Stimulated activated CD4-positive, alpha-beta T cell treated with anti-CD3 and anti-CD28 coated beads, Interleukin-2, amount 100 ng/mL, for 24 hours (primary cell): ENCODE measurements at places on chromosomes 2 and 18.

DNA sequence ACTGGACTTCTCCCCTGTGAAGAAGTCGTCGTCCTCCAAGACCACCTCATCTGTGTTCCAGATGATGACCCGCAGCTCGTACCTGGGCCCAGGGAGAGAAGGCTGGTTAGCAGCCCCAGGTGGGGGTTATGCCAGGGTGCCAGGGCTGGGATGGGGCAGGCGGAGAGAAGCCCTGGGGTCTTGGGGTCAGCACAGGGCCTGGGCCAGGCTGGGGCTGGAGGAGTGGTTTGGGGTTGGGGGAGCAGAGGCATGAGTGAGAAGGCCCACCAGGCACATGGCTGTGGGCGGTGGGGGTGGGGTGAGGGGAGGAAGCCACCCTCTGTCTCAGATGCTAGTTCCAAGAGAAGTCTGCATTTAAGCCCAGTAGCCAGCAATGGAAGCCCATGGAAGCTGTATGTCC, 15.8 kb downstream of the OTOF start:
- no peak for DNase-seq

DNA sequence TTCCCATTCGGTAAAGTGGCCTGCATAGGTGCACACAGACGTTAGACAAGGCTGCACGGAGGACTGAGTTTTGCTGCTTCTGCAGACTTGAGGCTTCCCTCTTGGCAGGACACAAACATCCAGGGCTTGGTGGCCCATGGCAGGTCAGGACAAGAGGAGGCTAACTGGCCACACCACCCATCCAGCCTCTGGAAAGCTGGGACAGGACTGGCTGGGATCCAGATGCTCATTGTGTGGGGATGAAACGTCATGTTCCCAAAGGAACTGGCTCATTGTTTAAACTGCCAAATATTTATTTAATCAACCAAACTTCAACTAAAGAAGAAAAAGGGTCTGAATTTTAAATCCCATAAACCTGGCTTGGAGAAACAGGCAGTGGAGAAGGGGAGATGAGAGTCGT, 239.1 kb upstream of the EPAS1 start:
- DNase-seq, result no peak

DNA sequence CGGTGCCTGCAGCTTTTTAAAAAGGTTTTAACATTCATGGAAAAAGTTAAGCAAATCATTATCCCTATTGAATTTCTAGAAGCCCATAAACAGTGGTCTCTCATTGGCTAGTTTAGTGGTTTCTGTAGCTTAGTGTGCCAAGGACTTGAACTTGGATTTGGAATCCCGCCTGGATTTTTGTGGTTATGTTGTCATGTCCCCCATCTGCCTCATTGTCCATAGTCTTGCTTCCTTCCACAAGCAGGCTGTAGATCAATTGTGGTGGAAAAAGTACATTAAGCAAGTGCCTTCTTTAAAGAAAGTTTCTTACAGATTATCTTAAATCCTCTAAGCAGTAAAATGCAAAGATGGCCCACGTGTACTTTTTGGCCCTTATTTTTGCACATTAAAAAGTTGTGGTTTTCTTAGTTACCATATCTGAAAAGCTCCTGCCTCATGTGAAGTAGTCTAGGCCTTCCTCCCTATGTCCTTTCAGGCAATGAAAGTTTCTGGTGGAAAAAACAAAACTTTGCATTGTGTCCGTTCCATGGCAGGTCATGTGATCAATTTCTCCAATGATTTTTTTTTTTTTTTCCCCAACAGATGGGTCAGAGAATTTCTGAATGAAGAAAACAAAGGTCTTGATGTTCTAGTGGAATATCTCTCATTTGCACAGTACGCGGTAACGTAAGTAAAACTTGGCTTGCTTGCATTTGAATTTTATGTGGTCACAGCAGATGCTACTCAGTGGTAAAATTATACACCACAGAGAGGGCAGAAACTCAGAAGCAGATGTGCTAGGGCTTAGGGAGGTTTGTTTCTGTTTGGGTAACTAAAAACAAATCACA, 158.9 kb downstream of the PRPF40A start:
- DNase-seq, result no peak

DNA sequence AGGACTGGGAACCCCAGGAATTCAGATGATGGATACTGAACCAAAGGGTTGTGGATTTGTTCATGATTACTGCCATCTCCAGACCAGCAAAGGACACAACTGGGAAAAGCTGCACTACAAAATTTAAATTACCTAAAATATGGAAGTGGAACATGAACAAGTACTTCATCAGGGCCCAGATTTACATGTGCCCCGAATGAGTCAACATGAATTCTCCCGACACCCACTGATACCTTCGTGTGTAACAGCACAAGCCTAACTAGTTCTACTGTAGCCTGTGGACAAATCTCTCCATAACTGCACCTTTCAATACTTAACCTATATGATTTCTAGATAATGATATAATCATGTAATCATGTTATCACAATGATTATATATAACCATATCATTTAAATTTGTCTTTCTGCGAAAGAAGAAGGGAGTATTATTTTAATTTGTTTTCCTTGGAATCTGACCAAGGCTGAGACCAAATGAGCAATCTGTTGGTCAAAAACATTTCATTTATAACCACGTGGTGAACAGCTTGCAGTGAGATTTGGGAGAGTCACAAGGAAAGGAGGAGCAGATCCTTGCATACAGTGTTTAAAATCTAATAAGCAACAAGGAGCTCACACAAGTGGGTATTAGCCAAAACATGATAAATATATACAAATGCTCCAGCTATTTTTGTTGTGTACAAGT, 70.5 kb downstream of the CACNB4 start:
- DNase-seq, result no peak

DNA sequence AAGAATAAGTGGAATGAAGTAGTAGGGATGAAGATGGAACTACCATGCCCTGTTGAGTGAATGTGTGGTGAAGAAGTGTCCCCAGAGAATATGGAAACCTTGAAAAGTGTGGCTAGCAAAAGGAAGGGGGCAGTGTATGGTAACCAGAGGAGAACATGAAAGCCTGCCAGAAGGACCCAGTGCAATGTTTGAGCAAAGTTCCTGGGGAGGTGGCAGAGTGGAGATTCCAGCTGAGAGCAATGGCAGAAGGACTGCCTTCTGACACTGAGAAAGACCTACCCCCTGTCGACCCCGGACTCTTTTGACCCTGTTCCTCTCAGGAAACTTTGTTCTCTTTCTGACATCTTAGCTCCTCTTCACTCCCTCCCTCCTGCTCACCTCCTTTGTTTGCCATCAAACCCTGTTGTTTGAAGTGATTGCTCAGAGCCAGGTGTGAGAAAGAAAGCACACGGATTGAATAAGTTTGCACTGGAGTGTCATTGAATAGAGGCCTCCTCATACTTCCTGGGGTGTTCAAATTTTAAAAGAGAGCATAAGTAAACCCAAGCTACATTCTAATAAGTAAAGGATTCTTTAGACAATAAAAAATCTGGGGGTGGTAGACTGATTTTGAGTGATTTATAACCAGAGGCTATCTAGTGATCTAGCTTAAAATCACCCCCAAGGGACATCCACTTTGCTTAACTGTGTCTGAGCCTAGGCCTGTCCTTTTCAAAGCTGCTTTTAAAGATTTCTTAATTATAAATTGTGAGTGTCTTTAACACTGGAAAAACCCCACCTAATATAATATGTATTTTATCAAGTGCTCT, 57.1 kb downstream of the TRIB2 start:
- DNase-seq, result no peak

- no peak for DNase-seq
These were observed 32.5 kb upstream of the REG3G start for GRCh38 chr2:78992807-78993517.

DNA sequence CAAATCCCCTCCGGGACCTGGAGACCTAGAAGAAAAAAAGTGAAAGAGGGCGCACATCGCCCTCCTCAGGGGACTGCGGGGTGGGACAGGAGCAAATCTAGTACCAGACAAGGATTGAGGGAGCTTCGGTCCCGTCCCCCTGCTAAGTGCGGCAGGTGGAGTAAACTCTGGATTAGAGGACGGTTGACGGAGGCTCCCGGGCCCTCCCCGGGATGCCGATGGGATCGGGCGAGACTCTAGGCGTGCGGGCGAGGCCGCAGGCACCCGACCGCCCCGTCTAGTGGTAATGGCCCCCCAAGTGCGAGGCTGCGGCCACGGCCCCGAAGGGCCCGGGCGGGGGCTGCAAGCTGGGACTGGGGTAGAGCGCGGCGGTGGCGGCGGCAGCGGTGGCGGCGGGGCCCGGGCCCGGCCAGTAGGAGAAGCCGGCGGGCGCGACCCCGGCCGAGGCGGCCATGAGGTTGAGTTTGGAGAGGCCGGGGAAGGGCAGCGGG, 3.5 kb downstream of the FEV start:
- no peak for DNase-seq

- DNase-seq, result peak; percentile 49
These were observed 868 bp downstream of the INO80D start for GRCh38 chr2:206084870-206085741.

GRCh38 chr2:98818164-98818563, 87.2 kb upstream of the MGAT4A start:
- DNase-seq, result no peak

DNA sequence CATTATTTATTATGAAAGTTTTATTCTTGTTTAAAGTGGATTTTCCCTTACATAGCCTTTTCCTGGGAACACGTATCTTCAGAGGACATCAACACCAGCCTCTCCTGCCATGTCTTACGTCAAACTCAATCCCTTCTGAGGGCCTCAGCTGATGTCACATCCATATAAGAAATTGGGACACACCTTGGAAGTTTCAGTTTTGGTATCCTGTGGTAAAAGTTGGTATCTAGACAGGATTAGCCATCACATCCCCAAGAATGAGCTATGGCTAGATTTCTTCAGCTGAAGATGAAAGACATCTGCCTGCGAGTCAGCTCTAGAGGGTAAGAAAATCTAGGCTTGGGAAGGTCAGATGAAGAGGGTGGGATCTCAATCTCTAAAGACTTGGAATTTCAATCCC, 75.8 kb upstream of the ZNF516 start:
- DNase-seq, result no peak

GRCh38 chr2:25981596-25982272, 563 bp downstream of the KIF3C start:
- peak; percentile 38 for DNase-seq

GRCh38 chr18:46623541-46623940, 33.5 kb downstream of the LOXHD1 start:
- peak; percentile 33 for DNase-seq

- DNase-seq, result peak; percentile 46
These were observed 63.9 kb downstream of the LRRFIP1 start for GRCh38 chr2:237691029-237691907.

- DNase-seq, result no peak
These were observed 6.3 kb downstream of the LOXHD1 start for GRCh38 chr18:46650681-46651080.

- no peak for DNase-seq
These were observed 274.3 kb upstream of the NRP2 start for GRCh38 chr2:205407984-205408383.

GRCh38 chr2:72892506-72893173, 5.4 kb downstream of the SPR start:
- DNase-seq, result peak; percentile 68

DNA sequence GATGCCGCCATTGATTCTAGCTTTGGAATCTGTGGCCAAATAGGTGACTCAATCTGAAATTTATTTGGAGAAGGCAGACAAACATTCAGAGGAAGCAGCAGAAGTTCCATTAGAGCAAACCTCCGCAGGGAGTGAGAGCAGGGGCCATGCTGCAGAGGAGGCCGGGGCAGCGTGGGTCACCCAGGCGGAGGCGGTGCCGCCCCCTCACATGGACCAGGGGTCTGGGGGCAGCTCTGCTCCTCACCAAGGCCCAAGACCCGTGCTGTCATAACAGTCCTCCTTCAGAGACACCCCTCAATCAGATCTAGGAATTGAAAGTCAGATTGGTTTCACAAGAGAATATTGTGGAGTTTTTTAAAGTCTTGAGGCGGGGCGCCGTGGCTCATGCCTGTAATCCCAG, 92.4 kb downstream of the GBX2 start:
- DNase-seq, result no peak
